ENCODE measurements at places on chromosomes 2 and 18.

GRCh38 chr2:181770150-181770549 is 89.8 kb upstream of the NEUROD1 start:
- no peak for DNase-seq

DNA sequence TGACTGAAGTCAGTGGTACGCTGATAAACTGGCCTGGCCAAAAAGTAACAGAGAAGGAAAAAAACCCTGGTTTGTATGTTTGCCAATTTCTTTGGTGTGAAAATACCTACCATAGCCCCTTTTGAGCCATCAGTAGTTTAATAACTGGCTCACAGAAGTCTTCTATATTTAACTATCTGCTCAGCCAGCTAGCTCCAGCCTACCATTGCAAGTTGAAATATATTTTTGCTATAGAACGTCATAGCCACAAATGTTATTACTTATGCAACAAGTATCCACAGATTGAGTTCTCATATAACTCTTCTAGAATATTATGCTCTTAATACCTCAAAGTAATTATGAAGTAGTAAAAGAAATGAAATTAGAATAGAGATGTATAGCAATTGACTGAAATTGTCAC is 25.2 kb downstream of the RPE start:
- DNase-seq = no peak

- DNase-seq = no peak
Observed at GRCh38 chr2:15163326-15163725, 397.8 kb downstream of the NBAS start.

DNA sequence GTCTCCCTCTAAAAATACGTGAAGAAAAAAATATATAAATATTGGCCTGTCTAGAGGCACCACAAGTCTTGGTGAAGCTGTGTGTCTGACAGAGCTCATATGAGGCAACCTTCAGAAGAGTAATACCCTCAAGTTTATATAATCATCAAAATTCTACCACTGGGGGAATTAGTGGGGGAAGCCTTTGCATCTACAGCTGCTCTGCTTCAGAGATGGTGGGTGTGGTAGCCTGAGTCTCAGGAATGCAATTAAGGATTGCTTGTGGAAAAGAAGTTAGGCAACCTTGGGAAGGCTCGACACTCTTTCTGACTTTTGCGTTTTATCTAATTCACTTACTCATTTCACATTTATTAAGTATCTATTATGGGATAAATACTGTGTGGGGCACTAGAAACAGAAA is 17.4 kb downstream of the TPGS2 start:
- no peak for DNase-seq

DNA sequence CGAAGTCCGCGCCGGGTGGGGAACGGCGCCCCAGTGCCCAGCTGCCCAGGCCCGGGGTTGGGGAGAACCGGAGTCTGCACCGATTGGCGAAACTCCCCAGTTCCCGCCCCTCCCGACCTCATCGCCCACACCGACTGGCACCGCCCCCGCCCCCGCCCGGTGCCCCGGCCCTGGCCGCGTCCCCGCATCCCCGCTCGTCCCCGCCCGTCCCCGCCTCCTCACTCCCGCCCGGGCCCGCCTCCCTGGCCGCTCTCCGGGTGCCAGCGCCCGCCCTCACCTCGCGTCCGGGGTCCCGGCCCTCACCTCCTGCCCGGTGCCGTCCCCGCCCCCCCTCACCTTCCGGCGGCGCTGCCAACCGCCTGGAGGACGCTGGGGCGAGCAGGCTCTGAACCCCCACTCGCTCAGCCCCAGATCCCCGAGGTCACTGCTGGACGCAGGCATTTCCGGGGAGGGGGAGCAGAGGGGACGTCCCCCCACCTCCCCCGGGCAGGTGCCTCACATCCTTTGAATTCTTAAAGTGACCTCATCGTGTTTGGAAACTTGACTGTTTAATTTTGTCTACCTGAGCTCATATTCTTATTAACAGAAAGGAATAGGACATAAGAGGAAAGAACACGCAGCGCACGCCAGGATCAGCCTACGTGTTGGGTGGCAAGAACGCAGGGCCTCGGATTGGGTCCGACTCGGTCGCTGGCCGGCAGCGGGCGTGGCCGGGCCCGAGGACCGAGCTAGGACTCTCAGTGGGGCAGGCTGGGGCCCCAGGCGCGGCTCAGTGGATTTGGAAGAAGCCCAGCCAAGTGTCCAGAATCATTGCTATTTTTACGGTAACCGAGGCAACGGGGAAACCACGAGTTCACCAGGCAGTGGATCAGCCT is at the start of gene FAM110C:
Gene FAM110C, minus strand, starts transcription at position 35 of the 875 bp plus-strand sequence. CDS start 120 bp downstream, outside the sequence.
- no peak for DNase-seq

DNA sequence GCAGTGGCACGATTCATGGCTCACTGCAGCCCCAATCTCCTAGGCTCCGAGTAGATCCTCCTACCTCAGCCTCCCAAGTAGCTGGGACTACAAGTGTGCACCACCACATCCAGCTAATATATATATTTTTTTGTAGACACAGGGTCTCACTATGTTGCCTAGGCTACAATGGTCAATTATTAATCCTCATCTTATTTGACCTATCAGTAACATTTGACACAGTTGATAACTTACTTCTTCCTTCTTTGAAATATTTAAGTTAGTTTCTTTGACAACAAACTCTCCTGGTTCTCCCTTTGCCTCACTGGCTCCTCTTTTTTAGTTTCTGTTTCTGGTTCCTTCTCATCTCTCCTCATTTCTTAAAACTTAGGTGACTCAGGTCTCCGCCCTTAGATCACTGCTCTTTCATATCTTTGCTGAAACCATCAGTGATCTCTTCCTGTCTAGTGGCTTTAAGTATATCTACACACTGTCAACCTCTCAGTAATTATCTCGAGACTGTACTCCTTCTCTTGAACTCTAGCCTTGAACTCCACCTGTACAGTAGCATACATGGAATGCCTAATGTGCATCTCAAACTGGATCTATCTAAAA is 11.5 kb downstream of the PGAP1 start:
- DNase-seq = no peak

GRCh38 chr2:74094291-74094690 is 53.4 kb downstream of the BOLA3 start:
- no peak for DNase-seq

DNA sequence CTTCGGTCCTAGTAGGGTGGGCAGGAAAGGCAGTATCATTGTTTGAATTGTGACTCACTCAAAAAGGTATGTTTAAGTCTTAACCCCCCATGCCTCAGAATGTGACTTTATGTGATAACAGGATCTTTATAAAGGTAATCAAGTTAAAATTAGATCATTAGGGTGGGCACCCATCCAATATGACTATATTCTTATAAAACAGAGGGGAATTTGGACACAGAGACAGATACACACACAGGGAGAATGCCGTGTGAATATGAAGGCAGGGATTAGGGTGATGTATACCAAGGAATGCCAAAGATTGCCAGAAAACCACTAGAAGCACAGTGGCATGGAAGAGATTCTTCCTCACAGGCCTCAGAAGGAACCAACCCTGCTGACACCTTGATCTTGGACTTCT is 281.8 kb downstream of the CLIP4 start:
- no peak for DNase-seq

DNA sequence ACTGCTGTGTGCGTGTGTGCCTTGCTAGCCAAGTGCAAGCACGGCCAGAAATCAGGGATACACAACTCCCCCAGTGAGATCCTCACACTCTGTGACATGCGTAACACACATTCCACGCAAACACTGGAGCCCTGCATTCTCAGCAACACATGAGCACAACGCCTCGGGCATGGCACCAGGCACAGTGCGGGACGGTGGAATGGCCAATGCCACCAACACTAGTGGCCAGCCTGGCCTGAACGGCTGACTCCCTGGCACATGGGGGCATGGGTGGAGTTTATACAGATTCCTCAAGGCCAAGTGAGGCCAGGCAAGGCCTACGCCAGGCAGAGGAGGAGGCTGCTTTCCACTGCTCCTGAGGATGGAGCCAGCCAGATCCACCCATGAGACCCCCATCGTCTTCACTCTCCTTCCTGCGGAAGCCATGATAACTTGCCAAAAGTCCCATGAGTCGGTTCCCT is 56.2 kb downstream of the ANKMY1 start:
- DNase-seq = no peak

GRCh38 chr18:37385846-37386778 is 179.5 kb downstream of the CELF4 start:
- no peak for DNase-seq

- no peak for DNase-seq
Observed at GRCh38 chr2:194822097-194822496, 834.9 kb upstream of the SLC39A10 start.

- DNase-seq = no peak
Observed at GRCh38 chr2:240529344-240529999, 28.3 kb downstream of the ANKMY1 start.

DNA sequence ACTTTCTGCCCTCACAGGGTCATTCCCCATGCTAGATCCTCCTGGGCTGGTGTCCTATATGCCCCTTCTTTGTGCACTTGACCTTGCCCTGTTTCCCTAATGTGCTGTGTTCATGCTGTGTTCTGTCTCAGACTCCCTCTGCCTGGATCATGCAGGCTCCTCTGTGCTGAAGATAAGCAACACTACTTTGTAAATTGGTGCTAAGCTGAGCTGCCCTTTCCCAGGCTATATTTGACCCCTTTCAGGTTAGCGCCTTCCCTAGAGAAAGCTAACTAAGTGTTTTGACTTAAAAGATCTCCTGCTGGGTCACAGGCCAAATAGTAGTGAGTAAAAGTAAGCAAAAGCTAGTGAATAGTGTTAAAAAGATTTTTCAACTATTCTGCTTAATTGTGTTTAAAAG is 257.2 kb upstream of the RGPD4 start:
- no peak for DNase-seq

- no peak for DNase-seq
Observed at GRCh38 chr2:215529271-215529670, 93.4 kb upstream of the FN1 start.

GRCh38 chr2:196655761-196656160 is 16.2 kb downstream of the CCDC150 start:
- DNase-seq = no peak

DNA sequence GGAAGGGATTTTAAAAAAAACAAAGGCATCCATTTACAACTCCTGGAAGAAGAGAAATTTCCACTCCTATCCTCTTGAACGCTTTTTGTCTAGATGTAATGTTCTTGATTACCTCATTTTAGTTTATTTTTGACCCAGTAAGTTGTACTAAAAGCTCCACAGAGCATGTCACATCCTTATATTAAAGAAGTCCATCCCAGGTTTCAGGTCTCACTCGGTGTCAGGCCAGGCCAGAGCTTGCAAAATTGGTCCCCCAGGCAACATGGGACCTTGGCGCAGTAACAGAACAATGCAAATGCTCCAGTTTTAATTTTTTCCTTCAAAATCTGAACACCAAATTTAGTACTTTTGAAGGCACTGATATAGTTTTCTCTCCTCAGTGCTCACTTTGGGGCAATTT is 218.4 kb upstream of the REV1 start:
- DNase-seq = no peak

DNA sequence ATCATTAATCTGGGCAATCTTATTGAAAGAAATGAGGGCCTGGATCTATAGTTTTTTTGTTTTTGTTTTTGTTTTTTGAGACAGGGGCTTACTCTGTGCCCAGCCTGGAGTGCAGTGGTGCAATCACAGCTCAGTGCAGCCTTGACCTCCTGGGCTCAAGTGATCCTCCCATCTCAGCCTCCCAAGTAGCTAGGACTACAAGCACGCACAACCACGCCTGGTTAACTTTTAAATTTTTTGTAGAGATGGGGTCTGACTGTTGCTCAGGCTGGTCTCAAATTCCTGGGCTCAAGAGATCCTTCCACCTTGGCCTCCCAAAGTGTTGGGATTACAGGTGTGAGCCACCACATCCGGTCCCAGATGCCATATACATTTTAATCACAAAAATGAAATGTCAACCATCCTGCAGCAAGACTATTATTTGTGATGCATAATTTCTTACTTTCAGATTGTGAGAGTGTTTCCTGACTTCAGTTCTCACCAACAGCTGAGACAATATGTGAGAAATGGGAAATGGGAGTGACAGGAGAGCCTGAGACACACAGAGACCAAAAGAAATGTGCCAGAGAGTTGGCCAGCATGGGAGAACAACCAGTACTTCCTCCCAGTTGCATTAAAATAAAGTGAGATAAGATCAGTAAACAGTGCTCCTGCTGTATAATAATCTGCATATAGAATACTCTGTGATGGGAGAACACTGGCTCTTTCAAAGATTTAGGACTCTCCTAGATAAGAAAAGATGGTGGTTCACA is 87.6 kb downstream of the METTL8 start:
- no peak for DNase-seq

- DNase-seq = no peak
Observed at GRCh38 chr2:160582490-160583145, 89.0 kb upstream of the RBMS1 start.

DNA sequence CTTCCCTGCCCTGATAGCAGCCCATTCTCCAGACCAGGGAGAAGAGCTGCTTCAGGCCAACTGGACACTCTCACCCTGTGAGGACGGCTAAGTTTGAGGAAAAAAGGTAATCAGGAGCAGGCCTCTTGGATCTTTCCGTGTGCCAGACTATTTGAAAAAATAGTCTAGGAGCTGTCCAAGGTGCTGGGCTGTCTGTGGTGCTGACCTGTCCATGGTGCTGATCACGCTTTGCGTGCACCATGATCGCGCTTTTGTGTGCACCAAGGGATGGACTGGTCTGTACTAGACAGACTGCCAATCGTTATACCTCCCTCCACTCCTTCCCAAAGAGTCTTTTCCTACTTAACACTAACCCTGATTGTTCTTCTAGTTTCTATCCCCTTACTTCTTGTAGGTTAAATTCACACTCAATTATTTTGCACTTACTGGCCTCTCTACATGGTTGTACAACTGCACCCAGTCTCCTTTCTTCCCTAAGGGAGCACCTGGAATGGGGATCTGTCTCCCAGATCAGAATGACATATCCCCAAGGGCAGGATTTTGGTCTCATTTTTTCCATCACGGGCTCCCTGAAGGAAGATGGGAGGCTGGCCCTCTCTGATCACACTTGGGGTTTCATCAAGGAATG is 295.4 kb downstream of the CELF4 start:
- no peak for DNase-seq

DNA sequence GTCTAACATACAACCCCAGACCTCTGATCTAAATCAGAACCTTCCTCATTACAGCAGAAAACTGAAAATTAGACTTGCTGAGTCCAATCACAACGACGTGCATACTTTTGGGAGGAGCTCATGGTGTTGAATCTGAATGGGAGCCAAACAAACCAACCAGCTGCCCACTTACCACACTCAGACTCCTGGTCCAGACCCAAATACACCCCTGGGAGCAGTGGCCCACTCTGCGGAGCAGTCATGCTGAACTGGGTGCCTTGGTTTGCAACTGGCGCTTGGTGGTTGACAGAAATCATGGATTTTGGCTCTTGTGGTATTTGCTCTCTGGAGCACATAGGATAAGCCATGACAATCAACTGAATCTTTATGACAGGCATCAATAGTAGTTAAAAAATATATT is 253.6 kb upstream of the TNP1 start:
- DNase-seq = no peak
